ENCODE measurements at places on chromosomes 2 and 18.

DNA sequence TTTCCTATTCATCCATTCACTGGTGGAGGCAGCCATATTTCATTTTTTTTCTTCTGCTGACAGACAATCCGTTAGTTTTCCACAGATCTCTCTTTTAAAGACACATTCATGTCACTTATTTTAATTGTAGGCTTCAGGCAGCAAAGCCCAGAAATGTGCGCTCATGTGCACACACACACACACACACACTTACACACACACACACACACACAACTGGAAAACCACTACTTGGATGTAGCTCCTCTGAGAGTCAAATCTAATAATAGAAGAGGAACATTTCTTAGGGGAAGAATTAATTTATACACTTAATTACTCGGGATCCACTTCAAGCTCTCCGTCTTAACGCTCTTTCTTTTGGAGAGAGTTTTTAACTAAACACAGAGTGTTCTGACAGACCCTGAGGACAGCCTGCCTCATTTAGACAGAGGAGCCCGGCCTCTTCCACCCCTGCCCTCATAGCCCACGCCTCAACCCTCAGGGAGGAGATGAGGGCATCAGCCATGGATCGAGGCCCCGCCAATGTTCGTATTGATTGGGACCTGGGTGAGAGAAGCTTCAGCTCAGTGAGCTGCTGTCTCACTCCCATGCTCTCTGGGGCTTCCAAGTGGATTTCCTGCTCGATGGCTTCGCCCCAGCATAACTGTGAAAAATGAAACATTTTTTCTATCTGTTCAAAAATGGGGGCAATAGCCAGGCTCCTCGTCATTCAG lies 261.4 kb upstream of the SKOR2 start:
- DNase-seq: no peak

DNA sequence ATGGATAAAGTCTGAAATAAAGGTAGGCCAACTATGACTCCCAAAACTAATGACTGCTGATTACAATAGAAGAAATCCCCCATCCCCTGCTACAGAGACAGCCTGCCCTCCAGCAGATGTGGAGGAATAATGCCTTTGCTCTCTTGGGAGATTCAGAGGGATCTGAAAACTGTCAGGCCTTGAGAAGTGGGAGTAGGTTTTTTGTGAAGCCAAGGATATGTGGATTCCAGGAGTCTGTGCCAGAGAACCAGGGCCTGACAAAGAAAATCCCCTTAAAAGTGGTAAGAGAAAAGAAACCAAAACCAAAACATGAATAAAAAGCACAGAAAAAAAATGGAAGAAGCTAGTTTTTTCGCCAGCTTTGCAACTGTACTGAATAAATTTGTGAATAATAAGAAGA lies 397.6 kb downstream of the ZNF521 start:
- DNase-seq: no peak

- DNase-seq: no peak
Observed at GRCh38 chr2:43115881-43116280, 110.5 kb downstream of the ZFP36L2 start.

DNA sequence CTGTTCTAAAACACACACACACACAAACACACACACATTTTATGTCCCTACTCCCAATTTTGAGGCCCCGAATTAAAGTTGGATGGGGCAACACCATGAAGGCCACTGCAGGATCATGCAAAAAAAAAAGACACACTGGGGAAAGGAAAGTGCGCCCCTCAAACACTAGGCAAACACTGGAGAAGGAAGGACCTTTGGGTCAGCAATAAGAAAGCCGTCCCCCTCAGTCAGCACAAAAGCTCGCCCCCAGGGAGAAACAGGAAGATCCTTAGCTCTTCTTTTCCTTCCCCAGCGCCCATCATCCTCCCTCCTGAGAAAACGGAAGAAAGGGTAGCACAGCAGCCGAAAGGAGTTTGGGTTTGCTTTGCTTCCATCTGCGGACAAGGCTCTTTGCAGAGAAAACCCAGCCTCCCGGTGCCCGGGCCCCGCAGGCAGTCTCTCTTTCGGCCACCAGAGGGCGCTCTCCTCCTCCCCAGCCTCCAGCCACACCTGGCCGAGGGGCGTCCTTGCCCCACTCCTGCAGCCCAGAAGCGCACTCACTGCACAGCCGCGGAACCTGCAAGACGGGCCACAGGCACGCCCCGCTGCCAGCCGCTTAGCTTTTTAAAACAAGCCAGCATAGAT lies 248.5 kb downstream of the CDH20 start:
- peak; percentile 60 for DNase-seq
